Activated CD8-positive, alpha-beta T cell treated with anti-CD3 and anti-CD28 coated beads, Interleukin-2, amount 10 ng/mL, durations not matched to agents 7 days and 5 days (primary cell): ENCODE measurements at places on chromosomes 4 and X. TPM values are rescaled to one million over a fixed set of nuclear protein-coding genes. Genes with fewer than 3 reads are reported as not detected.

HPGD gene
- total RNA-seq = 19.5 TPM

NSUN7 gene
- not detected for total RNA-seq

OTUD6A gene
- total RNA-seq = not detected

TTC29 gene
- not detected for total RNA-seq

CNGA1 gene
- not detected for total RNA-seq

EDA gene
- 0.76 TPM for total RNA-seq

UGT2A1 gene
- not detected for total RNA-seq
